ENCODE measurements at places on chromosomes 1 and 21. TPM values are rescaled to one million over a fixed set of nuclear protein-coding genes. Genes with fewer than 3 reads are reported as not detected.
A peak's percentile ranks its signal among the peaks of the same experiment; 100 is the strongest.

DNA sequence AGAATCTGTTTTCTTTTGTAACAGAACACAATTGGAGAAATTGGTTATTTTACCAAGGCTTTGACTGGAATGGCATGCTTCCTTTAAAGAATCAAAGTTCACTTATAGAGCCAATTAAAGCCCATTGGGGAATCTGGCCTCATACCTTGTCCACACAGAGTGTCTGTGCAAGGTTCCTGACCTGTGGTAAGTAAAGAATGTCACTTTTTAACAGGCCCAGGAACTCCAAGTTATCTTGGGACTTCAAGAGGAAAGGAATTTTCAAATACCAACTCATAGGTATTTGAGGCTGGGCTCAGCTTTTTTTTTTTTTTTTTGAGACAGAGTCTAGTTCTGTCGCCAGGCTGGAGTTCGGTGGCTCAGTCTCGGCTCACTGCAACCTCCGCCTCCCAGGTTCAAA, 2.3 kb upstream of the CATSPERE start:
- H3K27me3 ChIP-seq, result no peaks in the 10 kb centered on the region
- no peak for DNase-seq
- no peak overlapping the region for H3K4me3 ChIP-seq
- H3K4me1 ChIP-seq, result peaks cover 18% of the 10 kb centered on the region

Gene SLAMF9
- not detected for total RNA-seq

Gene CCDC17
- 2.4 TPM for total RNA-seq

DNA sequence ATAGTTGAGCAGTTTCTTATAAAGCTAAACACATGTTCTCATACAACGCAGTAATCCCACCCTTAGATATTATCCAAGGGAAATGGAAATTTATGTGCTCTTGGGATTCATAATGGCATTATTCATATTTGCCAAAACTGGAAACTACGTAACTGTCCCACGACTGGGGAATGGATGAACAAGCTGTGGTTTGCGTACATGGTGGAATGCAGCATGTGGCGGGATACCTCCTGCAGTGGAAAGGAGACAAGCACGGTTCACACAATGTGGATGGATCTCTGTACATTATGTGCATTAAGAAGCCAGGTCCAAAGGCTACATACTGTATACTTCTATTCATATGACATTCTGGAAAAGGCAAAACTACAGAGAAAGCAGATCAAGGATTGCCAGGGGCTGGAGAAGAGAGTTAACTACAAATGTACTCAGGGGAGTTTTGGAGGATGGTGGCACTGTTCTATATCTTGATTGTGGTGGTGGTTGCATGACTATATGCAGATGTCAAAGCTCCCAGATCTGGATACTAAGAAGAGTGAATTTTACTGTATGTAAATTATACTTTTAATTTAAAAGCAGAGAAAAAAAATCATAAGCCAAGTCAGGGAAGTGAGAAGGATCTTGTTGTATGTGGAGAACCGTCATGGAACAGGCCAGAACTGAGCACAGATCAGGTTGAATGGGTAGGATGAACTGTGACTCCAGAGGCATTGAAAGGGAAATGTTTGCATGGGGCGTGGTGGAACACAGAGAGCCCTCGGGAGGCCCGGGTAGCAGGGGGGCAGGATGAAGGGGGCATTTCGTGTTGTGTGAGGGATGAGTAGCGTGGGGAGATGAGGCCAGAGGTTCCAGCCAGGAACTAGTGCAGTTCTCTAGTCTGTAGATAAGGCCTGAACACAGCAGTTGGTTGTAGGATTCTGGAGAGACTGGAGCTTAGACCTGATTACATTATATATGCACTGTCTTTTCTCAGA, 90.7 kb downstream of the GALNT2 start:
- peaks cover 52% of the 10 kb centered on the region for H3K4me1 ChIP-seq
- peaks cover 3% of the 10 kb centered on the region for H3K36me3 ChIP-seq
- no peak for DNase-seq
- peak overlapping the region; percentile 71 for H3K27ac ChIP-seq

GRCh38 chr1:183327434-183328290, 90.5 kb downstream of the NMNAT2 start:
- no peak overlapping the region for H3K4me3 ChIP-seq
- H3K4me1 ChIP-seq, result peaks cover 43% of the 10 kb centered on the region
- H3K36me3 ChIP-seq, result no peaks in the 10 kb centered on the region
- peaks cover 11% of the 10 kb centered on the region for H3K27me3 ChIP-seq

GRCh38 chr1:175788586-175789252, 45.3 kb upstream of the TNR start:
- peaks cover 3% of the 10 kb centered on the region for H3K27me3 ChIP-seq
- DNase-seq, result no peak
- H3K36me3 ChIP-seq, result no peaks in the 10 kb centered on the region
- H3K4me1 ChIP-seq, result no peaks in the 10 kb centered on the region

Gene FAAP20
- 90.4 TPM for total RNA-seq

DNA sequence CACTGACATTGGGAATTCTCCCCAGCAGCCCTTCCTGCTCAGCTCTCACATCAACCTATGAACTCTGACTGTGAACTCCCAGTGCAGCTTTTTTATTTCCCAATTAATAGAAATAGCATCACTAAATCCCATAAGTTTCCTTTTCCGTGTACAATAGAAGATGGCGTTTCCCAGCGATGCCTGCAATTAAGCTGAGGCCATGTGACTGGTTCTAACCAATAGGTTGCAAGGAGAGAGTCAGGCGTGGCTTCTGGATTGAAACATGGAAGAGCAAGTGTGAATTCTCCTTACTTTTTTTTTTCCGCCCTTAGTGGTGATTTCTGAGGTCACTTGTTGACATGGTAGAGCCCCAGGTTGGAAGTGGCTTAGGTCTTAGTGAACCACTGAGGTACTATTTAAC, 59.0 kb upstream of the IGSF5 start:
- H3K4me3 ChIP-seq, result no peak overlapping the region
- H3K27me3 ChIP-seq, result peaks cover 4% of the 10 kb centered on the region
- H3K4me1 ChIP-seq, result no peaks in the 10 kb centered on the region

Gene OR2AK2
- total RNA-seq, result not detected

Gene C1orf185
- not detected for total RNA-seq

- H3K27ac ChIP-seq, result no peak overlapping the region
- no peak for DNase-seq
- no peaks in the 10 kb centered on the region for H3K27me3 ChIP-seq
- H3K4me3 ChIP-seq, result no peak overlapping the region
- peaks cover 7% of the 10 kb centered on the region for H3K4me1 ChIP-seq
Measured at GRCh38 chr1:7229186-7229585, 443.9 kb downstream of the CAMTA1 start.

GRCh38 chr1:11311816-11312755, 39.1 kb downstream of the UBIAD1 start:
- H3K4me1 ChIP-seq, result peaks cover 7% of the 10 kb centered on the region
- peaks cover 29% of the 10 kb centered on the region for H3K27me3 ChIP-seq
- no peak overlapping the region for H3K27ac ChIP-seq

- no peak overlapping the region for H3K4me3 ChIP-seq
- peak overlapping the region; percentile 23 for H3K27ac ChIP-seq
- H3K4me1 ChIP-seq, result peaks cover 29% of the 10 kb centered on the region
- H3K36me3 ChIP-seq, result no peaks in the 10 kb centered on the region
- DNase-seq, result no peak
- H3K27me3 ChIP-seq, result no peaks in the 10 kb centered on the region
Measured at GRCh38 chr1:27630859-27631491, 4.0 kb downstream of the FGR start.

- DNase-seq, result no peak
- H3K36me3 ChIP-seq, result no peaks in the 10 kb centered on the region
- no peak overlapping the region for H3K4me3 ChIP-seq
Measured at GRCh38 chr1:229190057-229190575, 80.8 kb upstream of the RAB4A start.

Gene PPM1J
- 1.1 TPM for total RNA-seq

Gene RXFP4
- not detected for total RNA-seq

- H3K4me3 ChIP-seq, result no peak overlapping the region
- peaks cover 48% of the 10 kb centered on the region for H3K36me3 ChIP-seq
- H3K4me1 ChIP-seq, result no peaks in the 10 kb centered on the region
- no peaks in the 10 kb centered on the region for H3K27me3 ChIP-seq
Measured at GRCh38 chr1:64834734-64835133, 89.9 kb downstream of the RAVER2 start.

- H3K4me3 ChIP-seq, result peak overlapping the region; percentile 93
- no peak for DNase-seq
- H3K27ac ChIP-seq, result peak overlapping the region; percentile 94
- H3K36me3 ChIP-seq, result peaks cover 26% of the 10 kb centered on the region
Measured at GRCh38 chr1:231240531-231240882, 505 bp upstream of the GNPAT start.

Gene FAM72D
- total RNA-seq, result 0.73 TPM

DNA sequence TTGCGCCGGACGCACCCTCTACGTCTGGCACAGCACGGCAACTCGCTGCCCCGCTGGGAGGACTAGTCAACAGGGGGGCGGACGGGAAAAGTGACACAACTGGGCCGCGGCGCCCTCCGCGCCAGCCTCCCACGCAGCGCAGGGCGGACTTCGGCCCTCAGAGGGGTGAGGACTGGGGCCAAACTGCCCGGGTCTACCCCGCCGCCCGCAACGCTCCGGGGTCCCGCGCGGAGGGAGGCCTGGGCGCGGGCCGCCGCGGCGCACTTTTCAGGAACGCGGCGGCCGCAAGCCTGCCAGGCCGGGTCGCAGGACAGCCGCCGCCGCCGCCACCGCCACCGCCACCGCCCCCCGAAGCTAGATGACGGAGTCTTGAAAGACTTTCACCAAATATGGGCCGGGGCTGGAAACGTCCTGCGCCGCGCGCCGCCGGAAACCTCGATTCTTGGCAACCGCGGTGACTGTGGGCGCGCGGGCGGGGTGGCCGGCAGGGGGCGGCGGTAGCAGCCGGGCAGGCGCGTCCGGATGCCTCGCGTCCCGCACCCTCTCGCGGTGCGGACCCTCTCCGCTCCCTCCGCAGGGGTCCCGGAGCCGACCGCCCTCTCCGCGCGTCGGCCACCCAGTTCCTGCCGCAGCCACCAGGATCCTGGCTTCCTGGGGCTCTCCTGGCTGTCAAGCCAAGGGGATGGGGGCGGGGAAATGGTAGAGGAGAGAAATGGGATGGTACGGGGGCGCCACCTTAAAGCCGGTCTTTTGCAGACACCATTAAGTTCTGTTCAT, 3.7 kb upstream of the CCN1 start:
- H3K4me1 ChIP-seq, result peaks cover 55% of the 10 kb centered on the region
- no peaks in the 10 kb centered on the region for H3K27me3 ChIP-seq
- peaks cover 8% of the 10 kb centered on the region for H3K36me3 ChIP-seq
- peak overlapping the region; percentile 97 for H3K4me3 ChIP-seq

Gene TDRD10
- not detected for total RNA-seq

Gene CYP2J2
- not detected for total RNA-seq

- no peak for DNase-seq
- no peaks in the 10 kb centered on the region for H3K4me1 ChIP-seq
- H3K27ac ChIP-seq, result no peak overlapping the region
Measured at GRCh38 chr1:175830500-175830899, 87.1 kb upstream of the TNR start.

DNA sequence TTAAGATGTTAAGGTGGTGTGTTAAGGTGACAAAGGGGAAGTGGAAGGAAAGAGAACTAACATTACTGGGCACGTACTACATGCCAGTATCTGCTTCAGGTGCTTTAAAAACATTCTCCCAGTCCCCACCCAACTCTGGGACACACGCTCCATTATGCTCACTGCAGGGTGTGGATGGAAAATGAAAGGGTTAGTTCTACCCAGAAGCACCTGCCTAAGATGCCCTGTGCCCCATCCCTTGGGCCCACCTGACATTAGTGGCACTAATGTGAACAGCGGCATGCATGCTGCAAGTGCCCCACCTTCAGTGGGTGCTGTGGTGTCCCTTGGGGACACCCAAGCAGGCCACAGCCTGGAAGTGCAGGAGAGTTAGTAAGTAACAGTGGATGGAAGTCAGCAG, 82.9 kb upstream of the CXADR start:
- no peaks in the 10 kb centered on the region for H3K4me1 ChIP-seq
- DNase-seq, result no peak
- H3K36me3 ChIP-seq, result no peaks in the 10 kb centered on the region
- no peak overlapping the region for H3K27ac ChIP-seq
